ENCODE measurements at places on chromosomes 7 and 10. TPM values are rescaled to one million over a fixed set of nuclear protein-coding genes. Genes with fewer than 3 reads are reported as not detected.

The LRRC18 gene
- total RNA-seq: not detected

DNA sequence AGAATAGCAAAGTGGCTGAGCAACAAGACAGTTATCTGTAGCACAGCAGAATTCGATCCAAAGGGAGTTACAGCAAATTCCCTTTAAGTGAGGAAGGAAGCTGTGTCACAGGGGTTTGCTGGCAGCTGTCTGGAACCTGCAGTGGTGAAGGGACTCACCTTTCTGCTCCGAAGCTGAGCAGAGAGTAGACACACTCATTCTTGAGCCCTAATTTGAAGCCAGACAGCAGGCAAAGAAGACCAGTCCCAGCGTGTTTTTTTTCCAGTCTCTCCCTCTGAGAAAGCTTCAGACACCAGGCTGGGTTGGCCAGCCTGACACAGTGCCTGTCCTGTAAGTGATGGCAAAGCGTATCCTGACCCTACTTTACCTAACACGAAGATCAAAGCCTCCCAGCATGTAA is 210.7 kb downstream of the TRIL start:
- no peaks in the 10 kb centered on the region for H3K36me3 ChIP-seq
- no peaks in the 10 kb centered on the region for H3K27me3 ChIP-seq

The BTBD16 gene
- not detected for total RNA-seq

- H3K27ac ChIP-seq: no peak overlapping the region
- H3K4me1 ChIP-seq: no peaks in the 10 kb centered on the region
- H3K27me3 ChIP-seq: no peaks in the 10 kb centered on the region
- DNase-seq: no peak
- H3K36me3 ChIP-seq: no peaks in the 10 kb centered on the region
Observed at GRCh38 chr7:32169228-32169627, 99.0 kb upstream of the PDE1C start.

- no peak overlapping the region for H3K27ac ChIP-seq
- H3K4me1 ChIP-seq: peaks cover 2% of the 10 kb centered on the region
- no peak for DNase-seq
- H3K27me3 ChIP-seq: no peaks in the 10 kb centered on the region
Observed at GRCh38 chr10:79047584-79047874, 21.2 kb upstream of the ZMIZ1 start.
